ENCODE measurements at places on chromosomes 11 and 22.

GRCh38 chr11:114060392-114061047, 1.0 kb downstream of the ZBTB16 start:
- no peak for DNase-seq

DNA sequence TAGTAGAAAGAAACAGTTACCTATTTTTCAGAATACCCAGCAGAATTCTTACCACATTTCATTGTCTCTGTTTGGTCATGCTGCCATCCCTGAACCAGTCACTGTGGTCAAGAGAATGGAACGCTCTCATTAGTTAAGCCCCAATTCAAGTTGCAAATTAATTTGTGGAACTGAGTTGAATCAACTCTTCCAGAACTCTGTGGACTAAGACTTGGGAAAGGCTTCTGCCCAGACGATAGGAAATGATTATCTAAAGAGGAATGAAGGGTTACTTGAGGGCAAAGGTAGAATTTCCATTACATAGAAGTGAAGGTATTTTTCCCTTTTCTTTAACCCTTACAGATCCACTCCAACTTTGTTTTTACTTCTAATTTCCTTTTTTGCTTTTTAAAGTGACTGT, 286.4 kb downstream of the DYNC2H1 start:
- DNase-seq = no peak

DNA sequence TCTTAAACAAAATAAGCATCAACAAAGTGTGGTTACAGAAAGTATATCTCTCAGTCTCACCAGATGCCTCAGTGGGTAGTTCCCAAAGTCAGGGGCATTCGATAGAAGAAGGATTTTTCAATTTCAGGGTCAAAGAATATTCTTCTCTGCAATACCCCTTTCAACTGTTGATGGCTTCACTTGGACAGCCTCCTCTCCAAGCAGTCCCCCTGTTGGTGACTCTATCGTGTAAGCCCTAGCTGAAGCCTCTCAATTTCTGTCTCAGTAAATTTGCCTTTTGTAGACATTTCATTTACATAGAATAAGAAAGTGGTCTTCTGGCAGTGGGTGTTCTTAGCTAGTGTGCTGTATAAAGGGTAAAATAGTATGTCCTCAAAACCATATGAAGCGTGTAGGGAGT, 11.3 kb upstream of the CCDC83 start:
- no peak for DNase-seq

- no peak for DNase-seq
These were observed 263.0 kb downstream of the OPCML start for GRCh38 chr11:133269267-133269666.

DNA sequence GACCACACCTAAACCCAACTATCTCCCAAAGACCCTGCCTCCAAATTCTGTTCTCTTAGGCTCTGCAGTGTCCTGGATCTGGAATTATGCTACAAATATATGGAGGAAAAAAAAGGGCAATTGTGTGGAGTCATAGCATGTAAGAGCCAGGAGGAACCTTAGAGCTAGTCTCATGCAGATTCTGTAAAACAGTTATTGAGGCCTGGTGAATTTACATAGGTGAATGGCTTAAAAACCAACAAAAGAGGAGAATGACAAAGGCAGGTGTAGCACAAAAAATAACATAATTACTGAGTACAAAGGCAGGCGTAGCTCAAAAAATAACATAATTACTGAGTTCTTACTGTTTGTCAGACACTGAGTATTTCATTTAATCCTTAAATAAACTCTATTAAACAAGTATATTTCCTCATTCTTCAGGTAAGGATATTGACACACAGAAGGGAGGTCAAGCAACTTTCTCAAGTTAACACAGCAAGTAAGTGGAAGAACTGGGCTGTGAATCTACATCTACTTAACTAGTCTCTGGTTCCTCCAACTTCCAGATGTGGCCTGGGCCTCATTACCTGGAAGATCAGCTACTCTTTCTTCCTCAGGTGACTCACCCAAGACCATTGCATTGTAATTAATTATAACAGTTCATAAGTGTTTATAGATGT, 938.9 kb upstream of the TENM4 start:
- DNase-seq = no peak

DNA sequence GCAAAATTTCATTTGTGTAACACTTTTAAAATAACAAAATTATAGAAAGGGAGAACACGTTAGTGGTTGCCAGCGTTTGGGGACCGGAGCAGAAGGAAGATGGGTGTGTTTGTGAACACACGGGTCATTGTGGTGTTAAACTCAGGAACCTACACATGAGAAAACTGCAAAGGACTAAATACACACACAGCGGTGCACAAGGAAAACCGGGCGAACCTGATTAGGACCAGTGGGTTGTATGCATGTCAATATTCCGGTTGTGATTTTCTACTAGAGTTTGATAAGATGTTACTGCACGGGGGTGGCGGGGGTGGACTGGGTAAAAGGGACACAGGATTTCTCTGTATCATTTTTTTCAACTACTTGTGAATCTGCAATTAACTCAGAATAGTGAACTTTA, 351.2 kb downstream of the OPCML start:
- DNase-seq = no peak

DNA sequence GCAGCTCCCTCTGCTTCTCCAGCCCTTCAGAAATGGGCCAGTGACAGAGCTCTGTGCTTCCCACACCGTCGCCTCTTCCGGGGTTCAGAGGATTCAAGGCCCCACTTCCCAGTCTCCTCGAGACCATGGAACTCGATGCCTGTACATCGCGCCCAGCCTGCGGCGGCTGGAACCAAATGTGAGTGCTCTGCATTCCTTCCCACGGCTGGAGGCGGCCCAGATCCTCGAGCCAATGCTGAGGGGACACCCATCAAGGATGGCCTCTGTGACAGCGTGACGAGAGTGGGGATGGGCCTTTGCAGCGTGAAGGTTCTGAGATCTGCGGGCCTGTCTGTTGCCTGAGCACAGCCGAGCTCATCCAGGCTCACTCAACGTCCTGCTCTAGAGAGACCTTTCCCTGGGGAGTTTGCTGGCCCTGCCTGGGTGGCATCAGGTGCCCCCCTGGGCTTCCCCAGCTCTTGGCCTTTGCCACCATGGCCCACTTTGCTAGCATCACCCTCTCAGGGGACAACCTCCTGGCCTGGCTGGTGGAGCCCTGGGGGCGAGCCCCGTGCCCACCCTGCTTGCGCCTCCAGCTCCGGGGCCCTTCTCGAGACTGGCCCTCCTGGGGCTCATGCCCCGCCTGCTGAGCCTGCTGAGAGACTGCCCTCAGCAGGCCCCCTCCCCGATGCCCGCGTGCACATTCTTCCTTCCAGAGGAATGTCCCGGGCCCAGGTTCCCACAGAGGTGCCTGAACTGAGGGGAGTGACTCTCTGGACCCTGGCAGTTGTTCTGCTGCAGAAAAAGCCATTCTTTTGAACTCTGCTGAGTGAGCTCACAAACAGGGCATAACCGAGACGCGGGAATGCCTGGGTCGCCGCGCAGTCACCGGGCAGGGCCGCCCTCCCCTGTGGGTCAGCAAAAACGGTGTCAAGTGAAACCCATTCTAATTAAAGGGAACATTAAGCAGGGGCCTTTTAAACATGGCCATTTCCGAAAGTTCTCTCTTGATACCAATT, 7.3 kb upstream of the MYEOV start:
- no peak for DNase-seq

DNA sequence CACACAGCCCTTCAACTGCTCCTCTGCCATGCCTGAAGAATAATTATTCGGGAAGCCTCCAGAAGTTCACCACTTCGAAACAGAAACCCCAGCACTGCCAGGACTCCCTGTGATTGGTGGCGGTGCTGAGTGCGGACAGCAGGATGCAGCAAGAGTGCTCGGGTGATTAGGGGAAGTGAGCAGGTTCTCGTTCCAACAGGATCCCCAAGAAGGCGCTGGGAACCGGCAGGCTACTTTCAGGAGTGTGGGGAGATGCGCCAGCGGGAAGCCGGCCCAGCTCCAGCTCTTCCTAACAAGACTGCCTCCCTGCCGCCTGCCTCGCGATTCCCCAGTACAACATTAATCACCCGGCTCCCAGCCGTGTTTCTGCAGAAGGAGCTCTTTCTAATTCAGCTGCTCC, 630.2 kb downstream of the BRD1 start:
- peak; percentile 19 for DNase-seq

DNA sequence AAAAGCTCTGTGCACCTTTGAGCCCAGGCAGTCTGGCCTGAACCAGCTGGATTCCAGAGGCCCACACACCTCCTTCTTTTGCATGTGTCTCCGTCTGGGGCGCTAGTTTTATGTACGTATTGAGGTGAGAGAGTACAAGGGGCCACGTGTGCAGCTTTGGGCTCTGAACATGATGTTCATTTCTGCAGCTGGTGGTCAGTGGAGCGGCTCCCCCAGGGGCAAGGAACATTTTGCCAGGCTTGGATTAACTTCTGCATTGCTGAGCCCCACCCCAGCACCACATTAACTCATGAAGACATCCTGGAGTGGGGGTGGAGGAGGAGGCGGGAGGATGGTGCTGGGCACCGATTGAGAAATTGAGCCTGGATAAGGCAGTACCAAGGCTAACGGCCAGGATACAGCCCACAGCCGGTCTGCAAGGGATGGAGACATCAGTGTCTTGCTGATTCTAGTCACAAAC, 13.8 kb downstream of the USP2 start:
- DNase-seq = peak; percentile 55

- DNase-seq = no peak
These were observed 19.6 kb upstream of the LIMK2 start for GRCh38 chr22:31192513-31192912.

DNA sequence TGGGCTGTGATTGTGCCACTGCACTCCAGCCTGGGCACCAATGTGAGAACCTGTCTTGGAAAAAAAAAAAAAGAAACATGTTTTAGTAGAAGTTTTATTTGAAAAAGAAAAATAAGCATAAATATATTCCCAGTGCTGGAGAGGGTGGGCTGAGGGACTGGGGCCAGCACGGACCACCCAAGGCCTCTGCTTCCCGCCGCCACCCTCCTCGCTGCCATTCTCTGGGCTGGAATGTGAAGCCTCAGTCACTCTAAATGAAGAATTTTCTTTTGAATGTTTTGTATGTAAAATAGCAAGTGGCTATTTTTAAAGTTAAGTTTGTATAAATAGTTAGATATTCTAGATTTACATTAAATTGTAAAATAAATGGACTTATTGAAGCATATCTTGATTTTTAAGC, 5.1 kb upstream of the TRMU start:
- DNase-seq = no peak

DNA sequence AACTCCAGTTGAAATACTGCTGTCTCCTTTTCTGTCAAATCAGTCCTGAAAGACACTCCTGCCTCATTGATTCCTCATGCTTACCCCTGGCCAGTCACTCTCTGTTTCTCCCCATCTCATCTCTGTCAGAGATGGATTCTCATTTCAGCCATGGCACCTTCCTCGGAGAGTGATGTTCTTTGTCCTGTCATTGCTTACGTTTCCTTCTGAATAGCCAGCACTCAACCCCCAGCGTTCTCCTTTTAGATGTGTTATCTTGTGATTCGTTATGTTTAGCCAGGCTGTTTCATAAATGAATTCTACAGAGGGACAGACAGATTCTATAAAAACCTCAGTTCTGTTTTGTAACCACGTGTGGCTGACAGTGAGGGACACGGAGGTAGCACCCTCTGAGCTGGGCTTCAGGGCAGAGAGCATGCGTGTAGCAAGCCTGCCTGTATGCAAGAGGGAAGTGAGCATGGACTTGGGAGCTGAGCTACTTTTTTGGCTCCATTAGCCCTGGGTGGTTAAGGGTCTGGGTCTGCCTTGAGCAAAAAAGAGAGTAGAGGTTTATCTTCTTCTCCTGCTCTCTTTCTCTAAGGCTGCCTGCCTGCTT, 354.6 kb downstream of the DDX10 start:
- no peak for DNase-seq

- DNase-seq = no peak
These were observed 6.8 kb upstream of the SERPINH1 start for GRCh38 chr11:75555079-75555811.

- no peak for DNase-seq
These were observed 373.0 kb downstream of the CTTN start for GRCh38 chr11:70771099-70771885.

DNA sequence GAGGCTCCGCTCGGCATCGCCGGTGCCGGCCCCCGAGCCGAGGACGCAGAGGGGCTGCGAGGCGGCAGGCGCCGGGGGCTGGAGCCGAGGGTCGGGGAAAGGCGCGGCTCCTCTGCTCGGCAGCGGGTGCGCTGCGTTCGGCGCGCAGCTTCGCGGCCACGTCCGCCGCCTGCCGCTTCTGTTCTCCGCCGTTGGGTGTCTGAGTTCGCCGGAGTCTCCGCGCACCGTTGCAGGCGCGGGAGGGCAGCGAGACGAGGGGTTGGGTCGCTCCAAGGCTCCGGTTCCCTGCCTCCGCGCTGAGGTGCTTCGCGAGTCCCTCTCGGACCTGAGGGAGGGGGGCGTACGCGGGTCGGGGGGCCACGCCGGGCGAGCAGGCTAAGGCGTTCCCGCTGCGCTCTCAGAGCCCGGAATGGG, 347 bp downstream of the MN1 start:
- no peak for DNase-seq

GRCh38 chr11:43941257-43941994, 1.0 kb upstream of the C11orf96 start:
- no peak for DNase-seq

- DNase-seq = no peak
These were observed 30.3 kb downstream of the SLC22A6 start for GRCh38 chr11:62954478-62954877.

- no peak for DNase-seq
These were observed 206.2 kb downstream of the MAML2 start for GRCh38 chr11:96136613-96137298.

- no peak for DNase-seq
These were observed 948.2 kb downstream of the NTM start for GRCh38 chr11:132318421-132319157.

- DNase-seq = no peak
These were observed 104.8 kb downstream of the NECTIN1 start for GRCh38 chr11:119624102-119624615.
